ENCODE measurements at places on chromosomes 6 and 20.

GRCh38 chr6:106163966-106164877 is 78.1 kb downstream of the PRDM1 start:
- peak; percentile 69 for DNase-seq

DNA sequence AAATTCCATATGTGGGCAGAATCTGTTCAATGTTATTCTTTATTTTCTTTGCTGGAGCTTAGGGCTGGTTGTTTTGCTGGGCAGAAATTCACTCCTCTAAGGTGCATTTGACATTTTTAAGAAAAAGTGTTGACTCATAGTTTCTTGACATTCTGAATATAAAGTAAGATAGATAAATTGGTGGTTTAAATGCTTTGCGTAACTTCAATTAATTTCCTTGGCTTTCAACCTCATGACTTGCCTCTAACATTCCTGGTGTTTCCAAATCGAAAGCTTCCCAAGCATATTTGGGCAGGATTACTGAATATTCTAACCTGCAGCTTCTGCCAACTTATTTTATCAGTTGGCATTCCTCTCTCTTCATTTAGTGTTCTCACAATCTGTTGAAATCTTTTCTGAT is 718.7 kb upstream of the ADGRB3 start:
- DNase-seq: no peak

DNA sequence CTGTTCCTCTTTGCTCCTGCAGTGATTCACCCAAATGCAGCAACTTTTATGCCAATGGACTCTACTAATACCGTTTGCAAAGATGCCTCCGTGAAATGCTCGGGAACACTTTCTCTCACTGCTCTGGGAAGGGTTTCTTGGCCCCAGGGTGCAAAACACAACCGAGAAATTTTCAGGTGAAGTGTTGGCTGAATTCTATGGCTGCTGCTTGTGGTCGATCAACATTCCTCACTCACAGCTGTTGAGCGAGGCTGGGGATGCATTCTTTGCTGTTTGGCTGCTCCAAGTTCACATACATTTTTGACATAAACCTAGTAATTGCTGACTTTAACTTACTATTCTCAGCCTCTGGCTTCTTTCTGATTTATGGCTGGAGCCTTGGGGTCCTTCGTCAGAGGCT is 342.0 kb upstream of the CHD6 start:
- DNase-seq: no peak

DNA sequence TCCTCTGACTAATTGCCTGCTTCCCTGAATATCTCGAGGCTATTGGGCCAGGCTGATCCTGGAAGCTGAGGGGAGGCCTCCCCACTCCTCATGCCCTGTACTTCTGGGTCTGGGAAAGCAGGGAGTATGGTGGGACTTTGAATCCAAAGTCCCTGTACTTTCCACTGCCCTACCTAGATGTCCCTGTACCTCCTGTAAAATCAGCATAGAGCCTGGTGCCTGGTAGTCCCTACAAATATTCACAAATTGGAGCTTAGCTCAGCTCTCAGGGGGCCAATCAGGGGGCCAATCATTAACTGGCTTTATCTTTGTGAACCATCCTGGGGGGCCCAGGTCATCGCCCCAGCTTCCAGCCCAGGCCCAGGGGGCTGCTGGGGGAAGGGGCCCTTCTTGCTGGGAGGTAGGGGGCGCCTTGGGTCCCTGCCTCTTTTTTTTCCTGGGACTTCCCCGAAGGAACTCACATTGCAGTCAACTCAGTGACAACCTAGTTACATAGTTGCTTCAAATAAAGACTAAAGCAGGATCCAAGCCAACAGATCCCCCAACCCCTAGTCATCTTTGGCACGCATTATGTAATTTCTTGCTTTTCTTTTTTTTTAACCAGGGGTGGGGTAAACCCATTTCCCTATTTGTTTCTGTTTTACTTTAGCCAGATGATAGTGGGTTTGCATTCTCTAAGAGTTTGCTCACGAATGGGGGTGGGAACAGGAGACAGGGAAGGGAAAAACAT is 6.9 kb upstream of the VEGFA start:
- peak; percentile 53 for DNase-seq

DNA sequence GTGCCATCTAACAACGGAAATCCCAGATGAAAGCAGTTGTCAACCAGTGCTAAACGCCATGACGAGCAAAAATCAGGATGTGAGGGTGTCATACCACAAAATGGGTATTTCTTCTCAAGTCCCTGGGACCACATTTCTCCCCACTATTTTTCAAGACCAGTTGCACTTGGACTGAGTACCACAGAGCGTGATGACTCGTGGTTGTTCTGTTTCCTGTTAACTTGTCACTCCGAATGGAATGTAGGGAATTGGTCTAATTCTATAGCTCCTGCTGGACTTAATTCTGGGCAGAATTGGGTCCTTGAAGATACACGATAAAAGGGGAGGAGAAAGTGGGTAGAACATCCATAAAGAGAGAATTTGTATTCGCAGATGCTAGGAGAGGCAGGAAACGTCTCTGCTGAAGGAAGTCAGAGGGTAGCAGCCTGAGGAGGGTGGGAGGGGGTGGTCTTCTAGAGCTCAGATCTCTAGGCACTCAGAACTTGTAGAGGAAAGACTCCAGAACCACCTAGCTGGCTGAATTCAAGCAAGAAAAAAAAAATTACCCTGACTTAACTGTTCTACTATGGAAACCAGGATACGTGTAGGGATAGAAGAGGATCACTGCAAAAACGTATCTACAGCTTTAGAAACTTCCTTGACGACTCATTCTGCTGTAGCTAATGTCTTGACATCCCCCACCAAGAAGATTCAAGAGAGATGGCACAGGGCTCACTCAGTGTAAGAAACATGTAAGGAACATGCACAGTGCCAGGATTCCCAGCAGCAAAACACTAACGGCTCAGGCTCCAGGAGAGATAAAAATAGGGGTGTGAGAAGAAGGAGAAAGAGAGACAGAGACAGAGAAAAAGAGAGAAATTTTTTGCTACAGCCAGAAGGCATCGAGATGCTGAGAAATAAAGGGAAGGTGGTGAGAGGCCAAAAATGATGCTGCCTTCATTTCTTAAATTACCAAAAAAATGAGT is 494.7 kb downstream of the CD83 start:
- peak; percentile 27 for DNase-seq

GRCh38 chr20:17990278-17990972 is 21.6 kb downstream of the MGME1 start:
- no peak for DNase-seq

DNA sequence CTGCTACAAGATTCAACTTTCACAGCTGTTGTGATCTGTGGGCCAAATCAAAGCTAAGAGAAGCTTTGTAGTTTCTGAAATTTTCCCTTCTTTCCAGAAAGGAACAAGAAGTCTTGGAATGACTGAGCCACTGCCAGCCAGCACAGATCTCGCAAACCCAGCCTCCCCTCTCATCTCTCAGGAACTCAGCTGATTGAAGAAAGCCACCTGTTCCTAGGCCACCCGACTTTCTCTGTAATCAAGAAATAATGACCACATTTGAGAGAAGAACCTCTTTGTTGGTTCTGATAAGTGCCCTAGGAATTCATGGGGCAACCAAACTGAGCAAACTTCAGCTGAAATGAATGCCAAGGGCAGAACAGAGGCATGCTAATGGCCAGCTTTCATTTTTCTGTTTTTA is 61.7 kb downstream of the HDGFL1 start:
- no peak for DNase-seq

DNA sequence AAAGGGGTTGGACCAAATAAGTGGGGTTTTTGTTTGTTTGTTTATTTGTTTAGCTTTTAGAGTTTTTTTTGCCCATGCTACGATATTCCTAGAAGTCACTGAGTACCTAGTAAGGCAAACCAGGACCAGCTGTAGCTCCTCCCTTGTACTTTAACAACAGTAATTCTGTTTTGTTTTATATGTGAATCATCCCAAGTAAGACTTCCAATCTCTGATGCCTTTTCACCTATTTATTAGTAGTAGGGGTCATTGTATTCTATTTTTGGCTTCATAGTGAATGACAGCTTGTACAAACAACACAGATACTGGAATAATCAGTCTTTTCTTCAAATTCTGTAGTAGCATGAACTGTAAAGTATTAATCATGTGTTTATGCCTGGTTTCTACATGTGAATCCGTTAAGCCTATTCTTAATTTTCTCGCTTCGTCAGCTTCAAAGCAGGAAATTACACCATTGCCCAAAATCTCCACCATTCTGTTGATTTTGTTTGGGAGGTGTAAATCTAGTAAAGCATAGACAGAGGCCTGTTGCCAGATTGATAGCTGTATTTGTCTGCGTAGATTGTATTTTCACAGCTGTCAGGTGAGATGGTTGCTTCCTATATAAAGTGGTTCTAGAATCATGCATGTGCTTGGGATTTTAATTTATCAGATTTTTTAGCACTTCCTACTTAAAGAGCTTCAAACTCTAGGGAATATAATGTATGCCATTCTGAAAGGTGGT is 151.5 kb upstream of the FLRT3 start:
- no peak for DNase-seq

GRCh38 chr6:72414657-72415056 is 207.2 kb upstream of the KCNQ5 start:
- DNase-seq: no peak

DNA sequence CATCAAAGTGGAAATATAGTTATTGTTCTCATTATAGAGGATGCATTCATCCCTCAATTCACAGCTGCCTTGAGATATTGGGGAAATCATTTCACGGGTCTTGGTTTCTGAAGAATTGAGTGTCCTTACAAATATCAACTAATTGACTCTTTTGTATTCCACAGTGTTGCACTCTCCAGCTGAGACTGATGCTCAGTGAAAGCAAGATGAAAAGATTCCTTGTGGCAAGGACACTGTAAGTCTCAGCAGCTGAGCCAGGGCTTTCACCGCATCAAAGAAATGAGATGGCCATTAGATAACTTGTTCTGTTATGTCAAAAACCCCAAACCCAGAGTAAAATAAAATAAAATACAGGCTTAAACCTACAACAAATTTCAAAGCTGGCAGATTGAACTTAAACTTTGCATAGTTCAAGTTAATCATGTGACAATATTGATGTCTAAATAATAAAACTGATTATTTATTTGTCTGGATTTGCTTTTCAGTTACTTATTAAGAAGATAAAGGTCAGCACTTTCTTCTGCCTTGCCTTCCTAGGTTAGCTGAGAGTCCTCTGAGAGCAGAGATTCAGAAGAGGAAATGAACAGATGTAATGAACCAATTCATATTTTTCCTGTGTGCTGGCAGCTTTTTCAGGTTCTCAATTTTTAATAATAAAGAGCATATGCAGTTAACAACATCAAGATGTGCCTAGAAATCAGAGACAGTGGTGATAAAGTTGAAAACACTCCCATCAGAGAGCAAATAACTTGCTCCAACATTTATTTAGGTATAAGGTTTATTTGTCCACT is 82.4 kb upstream of the SMLR1 start:
- DNase-seq: no peak

DNA sequence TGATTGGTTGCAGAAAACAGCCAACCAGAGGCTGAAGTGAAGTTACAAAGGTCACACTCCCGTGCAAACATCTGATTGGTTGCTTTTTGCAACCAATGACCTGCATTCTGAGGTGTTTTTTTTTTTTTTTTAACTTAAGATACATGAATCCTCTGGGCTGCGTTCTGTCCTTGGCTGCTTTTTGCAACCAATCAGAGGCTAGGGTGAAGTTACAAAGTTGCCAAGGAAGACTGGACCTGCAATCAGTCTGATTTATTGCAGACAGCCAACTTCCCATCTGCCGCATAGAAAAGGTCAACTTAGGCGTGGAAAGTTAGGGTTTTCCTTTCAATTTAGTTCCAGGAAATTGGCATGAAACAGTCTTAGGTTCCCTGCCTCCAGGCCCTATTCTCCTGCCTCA is 292.9 kb downstream of the PLCB1 start:
- DNase-seq: no peak
